COLO829 (cell line): ENCODE measurements at places on chromosomes 13 and 19.

- DNase-seq = peak; percentile 51
These were observed 53.4 kb upstream of the KLF12 start for GRCh38 chr13:74187564-74187963.

GRCh38 chr19:7869910-7870511 is 4.2 kb downstream of the PRR36 start:
- peak; percentile 63 for DNase-seq

DNA sequence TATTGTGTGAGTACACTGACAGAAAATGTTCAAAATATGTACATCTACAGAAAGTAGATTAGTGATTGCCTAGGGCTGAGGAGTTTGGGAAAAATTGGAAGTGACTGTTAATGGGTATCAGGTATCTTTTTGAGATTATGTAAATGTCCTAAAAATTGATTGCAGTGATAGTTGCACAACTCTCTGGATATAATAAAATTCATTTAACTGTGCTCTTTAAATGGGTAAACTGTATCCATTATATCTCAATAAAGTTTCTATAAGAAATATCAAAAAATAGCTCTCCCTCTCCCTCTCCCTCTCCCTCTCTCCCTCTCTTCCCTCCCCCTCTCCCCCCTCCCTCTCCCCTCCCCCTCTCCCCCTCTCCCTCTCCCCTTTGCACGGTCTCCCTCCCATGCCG is 9.4 kb upstream of the ZNF227 start:
- no peak for DNase-seq

- DNase-seq = no peak
These were observed 18.4 kb downstream of the NAXD start for GRCh38 chr13:110633776-110634175.

- DNase-seq = peak; percentile 21
These were observed 42.0 kb upstream of the IPO5 start for GRCh38 chr13:97911311-97912138.

DNA sequence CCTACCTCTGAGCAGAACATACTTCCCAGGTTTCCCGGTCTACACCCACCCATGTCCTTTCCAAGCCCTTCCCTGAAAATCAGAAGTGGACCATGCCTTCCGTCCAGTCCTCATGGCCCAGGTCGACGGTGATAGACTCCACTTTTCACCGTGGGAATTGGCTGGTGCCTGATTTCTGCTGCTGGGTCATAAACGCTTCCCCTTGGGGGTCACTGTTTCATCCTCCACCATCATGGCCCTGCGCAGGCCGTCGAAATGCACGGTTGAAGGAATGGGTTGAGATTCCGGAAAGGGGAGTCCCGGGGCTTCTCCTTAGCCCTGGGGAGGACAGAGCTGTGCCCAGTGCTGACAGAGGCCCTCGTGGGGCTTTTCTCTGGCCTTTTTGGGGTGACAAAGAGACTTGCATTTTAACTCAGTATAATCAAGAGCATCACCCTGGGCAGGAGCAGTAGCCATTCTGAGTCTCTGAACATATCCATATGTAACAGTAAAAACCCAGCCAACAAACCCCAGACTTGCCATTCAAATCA is 75.5 kb downstream of the SOX1 start:
- no peak for DNase-seq

- no peak for DNase-seq
These were observed 66.2 kb upstream of the XPO4 start for GRCh38 chr13:20968745-20969144.

GRCh38 chr19:38142176-38143035 is 81.6 kb downstream of the DPF1 start:
- DNase-seq = peak; percentile 78

GRCh38 chr13:111632906-111633305 is 312.5 kb downstream of the TEX29 start:
- no peak for DNase-seq

DNA sequence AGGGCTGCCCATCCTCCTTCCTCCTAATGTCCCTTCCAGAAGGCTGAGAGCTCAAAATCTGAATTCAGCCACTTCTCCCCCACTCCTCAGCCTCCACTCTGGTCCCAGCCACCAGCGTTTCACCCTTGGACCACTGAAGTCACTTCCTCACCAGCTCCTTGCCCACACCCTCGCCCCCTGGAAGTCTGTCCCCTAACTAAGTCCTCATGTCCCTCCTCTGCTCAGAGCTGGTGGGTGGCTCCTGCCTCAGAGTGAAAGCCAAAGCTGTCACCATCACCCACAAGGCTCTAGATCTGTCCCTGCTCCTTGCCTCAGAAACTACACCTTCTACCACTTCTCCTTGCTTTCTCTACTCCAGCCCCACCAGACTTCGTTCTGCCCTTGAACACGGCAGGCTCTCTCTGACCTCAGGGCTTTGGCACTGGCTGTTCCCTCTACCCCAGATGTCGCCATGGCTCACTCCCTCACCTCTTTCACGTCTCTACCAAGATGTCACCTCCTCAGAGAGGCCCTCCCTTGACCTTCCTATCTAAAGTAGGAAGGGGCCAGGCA is 1.7 kb downstream of the ERCC1 start:
- no peak for DNase-seq

- DNase-seq = peak; percentile 78
These were observed 174.5 kb downstream of the KCTD12 start for GRCh38 chr13:76711550-76712182.

DNA sequence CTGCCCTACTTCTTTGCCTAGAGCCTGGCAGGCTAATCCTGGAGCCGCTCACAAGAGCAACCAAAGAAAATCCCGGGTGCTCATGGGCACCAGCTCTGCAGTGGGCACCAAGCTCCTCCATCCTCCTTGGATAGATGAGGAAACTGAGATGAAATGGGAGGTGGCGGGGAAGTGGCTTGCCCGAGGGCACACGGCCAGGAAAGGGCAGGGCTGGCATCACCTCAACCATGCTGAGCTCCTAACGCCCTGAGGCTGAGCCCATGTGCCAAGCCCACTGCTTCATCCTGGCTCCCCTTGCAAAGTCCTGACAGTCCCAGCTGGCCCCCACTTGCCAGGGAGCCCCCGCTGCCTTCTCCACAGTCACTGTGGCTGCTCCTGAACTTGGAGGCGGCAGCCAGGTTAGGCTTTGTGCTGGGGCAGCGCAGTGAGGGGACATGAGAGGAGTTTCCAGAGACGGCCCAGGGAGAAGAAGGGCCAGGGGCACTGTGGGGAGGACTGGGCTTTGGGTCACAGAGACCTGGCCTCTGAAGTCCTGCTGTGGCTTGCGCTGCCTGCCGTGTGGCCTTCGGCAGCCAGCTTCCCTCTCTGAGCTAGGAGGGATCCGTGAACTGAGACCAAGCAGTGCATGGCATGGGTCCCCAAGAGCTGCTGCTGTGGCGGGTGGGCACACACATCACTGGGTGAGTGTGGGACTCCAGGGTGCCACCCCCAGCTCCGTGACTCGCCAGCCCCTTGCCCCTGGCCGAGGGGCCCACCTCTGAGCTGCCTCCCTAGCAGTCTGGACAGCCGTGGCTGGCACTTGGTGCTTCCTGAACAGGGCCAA is 17.5 kb downstream of the TMED1 start:
- no peak for DNase-seq

DNA sequence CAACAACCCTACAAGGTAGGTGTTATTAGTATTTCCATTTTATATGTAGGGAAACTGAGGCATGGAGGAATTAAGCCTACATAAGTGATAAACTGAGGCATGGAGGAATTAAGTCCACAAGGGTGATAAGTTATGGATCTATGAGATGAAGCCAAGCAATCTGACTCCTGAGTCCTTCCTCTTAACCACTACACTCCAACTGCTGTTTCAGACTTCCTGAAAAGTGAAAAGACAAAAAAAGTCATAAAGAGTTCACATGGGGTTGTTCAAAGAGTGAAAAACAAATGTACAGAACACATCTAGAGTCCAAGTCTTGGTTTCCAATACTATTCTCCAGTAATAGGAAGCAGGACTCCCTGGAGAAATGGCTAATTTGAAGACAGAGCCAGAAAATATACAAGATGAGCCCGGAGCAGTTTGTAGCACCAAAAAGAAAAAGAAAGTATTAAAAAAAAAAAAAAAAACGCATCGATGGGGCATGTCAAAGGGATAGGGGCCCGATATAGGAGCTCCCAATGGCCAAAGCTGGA is 12.1 kb downstream of the CRYL1 start:
- DNase-seq = no peak

DNA sequence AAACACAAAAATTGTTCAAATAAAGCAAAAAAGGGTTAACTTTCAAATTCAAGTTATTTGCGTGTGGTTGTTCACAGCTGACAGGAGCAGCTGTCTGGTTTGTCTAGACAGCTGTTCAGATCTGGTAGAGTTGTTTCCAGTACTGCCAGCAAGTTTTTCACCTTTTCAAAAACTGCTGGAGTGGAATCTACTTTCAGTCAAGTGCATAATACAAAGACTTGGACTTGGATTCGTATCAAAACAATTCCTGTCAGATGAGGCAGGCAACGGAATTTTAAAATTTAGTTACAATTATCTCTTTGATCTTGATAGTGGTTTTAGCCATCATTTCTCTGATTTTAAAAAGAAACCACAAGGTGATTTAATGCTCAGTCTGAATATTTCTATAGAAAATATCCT is 51.7 kb upstream of the EEF1AKMT1 start:
- DNase-seq = no peak

- no peak for DNase-seq
These were observed at the start of gene ARHGEF7 for GRCh38 chr13:111115061-111115964. Gene ARHGEF7 (plus strand): TSS chr13:111115310. CDS start chr13:111115527, 217 bp downstream.

- no peak for DNase-seq
These were observed 3.5 kb upstream of the DLEU7 start for GRCh38 chr13:50846861-50847475.

GRCh38 chr13:111202745-111203144 is 87.6 kb downstream of the ARHGEF7 start:
- peak; percentile 43 for DNase-seq

DNA sequence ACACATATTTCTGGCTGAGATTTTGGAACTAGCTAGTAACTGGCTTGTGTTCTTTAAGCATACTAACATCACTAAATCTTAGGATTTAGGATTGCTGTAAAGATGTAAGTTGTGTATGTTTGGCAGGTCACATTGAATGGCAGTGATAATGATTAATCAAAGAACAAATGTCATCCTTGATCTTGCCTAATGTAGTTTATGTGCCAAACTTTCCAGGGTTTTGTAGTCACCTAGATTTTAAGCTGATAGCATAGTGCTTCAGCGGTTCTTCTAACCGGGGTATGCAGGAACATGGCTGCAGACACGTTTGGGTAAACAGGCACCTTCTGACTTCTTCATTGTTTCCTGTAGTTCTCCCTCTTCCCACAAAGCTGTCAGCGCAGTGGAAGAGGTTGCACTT is 9.7 kb downstream of the CLN5 start:
- DNase-seq = no peak

- peak; percentile 31 for DNase-seq
These were observed 1109.5 kb downstream of the SLITRK1 start for GRCh38 chr13:82772816-82773215.

DNA sequence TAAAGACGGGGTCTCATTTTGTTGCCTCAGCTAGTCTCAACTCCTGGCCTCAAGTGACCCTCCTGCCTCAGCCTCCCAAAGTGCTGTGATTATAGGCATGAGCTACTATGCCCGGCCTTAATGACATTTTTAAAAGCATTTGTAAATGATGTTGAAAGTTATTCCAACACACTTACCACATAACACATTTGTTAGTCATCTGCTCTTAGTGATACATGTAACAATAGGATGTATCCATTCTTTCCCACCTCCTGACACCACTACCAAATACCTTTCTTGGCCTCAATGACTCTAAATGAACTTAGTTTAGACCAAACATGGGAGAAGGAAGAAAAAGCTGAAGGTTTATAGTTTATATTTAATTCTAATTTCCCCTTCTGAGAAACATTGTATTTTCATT is 59.8 kb upstream of the MEDAG start:
- no peak for DNase-seq

- DNase-seq = no peak
These were observed 15.6 kb upstream of the NANOS3 start for GRCh38 chr19:13861392-13861713.

DNA sequence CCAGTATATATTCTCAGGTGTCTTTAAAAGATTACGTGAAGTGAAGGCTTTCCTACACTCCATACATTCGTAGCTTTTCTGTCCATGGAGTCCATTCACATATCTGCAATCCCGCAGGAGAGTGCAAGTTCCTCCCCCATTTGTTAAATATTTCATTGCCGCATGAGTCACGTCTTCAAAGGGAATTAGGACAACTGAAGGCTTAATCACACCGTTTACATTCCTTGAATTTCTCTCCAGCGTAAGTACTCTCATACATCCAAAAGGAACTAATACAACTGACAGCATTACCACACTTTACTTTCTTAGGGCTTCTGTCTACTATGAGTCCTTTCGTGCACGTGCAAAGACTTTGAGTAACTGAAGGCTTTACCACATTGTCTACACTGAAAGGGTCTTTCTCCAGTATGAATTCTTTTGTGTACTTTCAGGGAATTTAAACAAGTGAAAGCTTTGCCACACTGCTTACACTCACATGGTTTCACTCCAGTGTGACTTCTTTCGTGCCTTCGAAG is 29.0 kb upstream of the ZNF564 start:
- DNase-seq = no peak
